ENCODE measurements at places on chromosomes 3 and 15. TPM values are rescaled to one million over a fixed set of nuclear protein-coding genes. Genes with fewer than 3 reads are reported as not detected.

GRCh38 chr3:34683851-34684250 is 885.4 kb downstream of the PDCD6IP start:
- no peak for DNase-seq

GRCh38 chr15:101366853-101367252 is 71.8 kb upstream of the SNRPA1 start:
- no peak for DNase-seq

- no peak for DNase-seq
These were observed 8.5 kb downstream of the CHRD start for GRCh38 chr3:184388164-184388935.

DNA sequence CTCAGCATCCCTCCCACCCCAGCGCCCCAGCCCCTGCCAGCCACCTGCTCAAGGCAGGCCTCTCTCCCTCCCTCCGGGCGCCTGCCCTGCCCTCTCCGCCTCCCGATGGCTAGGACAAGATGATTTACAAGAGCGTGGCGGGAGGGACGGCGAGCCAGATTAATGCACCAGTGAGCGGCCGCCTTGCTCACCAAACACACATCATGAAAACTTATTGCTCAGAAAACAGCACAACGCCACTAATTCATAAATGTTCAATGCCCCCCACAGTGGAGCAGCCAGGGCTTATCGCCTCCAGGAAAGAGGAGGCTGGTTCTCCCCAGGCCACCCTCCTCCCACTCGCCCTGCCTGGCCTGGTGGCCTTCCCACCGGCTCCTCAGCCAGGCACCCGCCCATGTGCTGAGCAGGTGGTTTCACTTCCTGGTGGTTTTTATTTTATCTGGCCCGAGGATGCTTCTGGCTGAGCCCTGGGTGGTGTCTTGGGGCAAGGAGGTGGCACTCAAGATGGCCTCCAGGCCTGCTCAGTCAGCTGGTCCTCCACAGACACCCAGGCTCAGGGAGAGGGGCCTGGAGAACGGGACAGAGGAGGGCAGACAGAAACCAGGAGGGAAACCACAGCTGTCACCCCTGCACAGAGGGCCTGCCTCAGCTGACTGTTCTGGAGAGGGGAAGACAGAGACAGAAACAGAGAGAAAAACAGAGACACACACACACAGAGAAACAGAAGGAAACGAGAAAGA is 284.9 kb downstream of the UACA start:
- no peak for DNase-seq

- no peak for DNase-seq
These were observed 27.2 kb downstream of the SEMA6D start for GRCh38 chr15:47744496-47744895.

DNA sequence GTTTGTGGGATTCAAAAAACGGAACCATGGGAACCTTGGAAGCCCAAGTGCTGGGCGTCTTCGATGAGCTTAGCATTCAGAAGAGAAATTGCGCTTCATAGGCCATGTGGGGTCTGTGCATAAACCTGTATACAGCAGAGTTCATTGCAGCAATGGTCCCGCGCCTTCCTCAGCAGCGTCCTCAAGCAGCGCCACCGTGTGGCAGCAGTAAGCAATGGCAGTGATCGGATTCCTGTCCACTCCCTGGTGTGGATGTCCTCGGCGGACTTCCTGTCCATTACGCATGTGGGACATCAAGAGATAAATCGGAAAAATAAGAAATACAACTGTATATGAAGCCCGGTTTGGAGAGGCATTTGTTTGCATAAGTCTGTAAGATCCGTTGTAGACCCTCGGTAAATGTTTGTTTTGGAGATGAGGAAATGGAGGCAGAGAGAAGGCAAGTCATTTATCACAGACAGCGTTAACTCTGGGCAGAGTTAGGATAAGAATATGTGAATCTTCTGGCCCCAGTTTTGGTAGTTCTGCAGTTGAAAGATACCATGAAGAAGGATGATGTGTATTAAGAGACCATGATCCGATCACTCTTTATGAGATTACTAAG is 57.7 kb downstream of the CNTN4 start:
- no peak for DNase-seq

DNA sequence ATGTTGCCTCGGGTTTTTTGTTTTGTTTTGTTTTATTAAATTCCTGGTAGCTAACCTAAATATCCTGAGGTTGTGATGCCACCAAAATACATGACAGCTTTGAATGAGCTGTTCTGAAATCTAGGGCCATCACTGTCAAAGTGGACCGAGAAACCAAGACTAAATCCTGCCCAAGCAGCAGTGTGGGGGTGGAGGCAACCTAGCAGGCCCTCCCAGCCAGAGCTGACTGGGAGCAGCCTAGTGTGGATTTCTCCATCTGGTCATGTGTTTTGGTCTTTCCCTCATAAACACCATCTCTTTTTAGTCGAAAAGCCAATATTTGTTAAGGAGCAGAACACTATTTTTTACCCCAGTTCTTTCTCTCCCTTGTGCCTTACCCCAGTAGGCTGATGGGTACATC is 52.2 kb downstream of the LARS2 start:
- DNase-seq = no peak

SLC12A8 gene
- total RNA-seq = 8.7 TPM

ZBTB47 gene
- total RNA-seq = 49.6 TPM

All from omental fat pad (tissue), 4 donors.